Esophagus mucosa (tissue), 1 donor: ENCODE measurements at places on chromosomes 1 and 21.

- ATAC-seq = peak; percentile 2
These were observed 2.7 kb downstream of the RORC start for GRCh38 chr1:151828921-151829320.

DNA sequence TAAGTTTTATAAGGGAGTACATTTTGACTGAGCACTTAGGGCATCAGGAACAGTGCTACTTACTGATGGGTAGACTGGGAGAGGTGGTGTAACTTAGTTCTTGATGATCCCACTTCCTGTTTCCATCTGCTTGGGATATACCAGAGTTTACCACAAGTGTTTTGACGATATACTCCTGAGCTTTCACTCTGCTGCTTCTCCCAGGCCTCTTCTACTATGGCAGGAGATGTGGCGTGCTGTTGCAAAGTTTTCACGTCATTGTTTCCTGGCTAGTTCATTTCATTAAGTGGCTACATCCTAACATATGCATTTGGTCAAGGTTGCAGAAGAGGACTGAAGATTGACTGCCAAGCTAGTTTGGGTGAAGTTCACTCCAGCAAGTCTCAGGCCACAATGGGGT lies 41.3 kb upstream of the LAMC2 start:
- no peak for ATAC-seq

- no peak for ATAC-seq
These were observed 682.9 kb upstream of the PTBP2 start for GRCh38 chr1:96038636-96039035.

- ATAC-seq = no peak
These were observed 304.3 kb downstream of the LTN1 start for GRCh38 chr21:28688381-28688780.

- peak; percentile 46 for ATAC-seq
These were observed 699 bp downstream of the ECHDC2 start for GRCh38 chr1:52920791-52921291.

GRCh38 chr21:42650441-42651421 lies 2.7 kb upstream of the PDE9A start:
- no peak for ATAC-seq

- no peak for ATAC-seq
These were observed 87.1 kb upstream of the LYST start for GRCh38 chr1:235953801-235954200.

- ATAC-seq = no peak
These were observed 85.6 kb upstream of the CLDN14 start for GRCh38 chr21:36565540-36565939.

DNA sequence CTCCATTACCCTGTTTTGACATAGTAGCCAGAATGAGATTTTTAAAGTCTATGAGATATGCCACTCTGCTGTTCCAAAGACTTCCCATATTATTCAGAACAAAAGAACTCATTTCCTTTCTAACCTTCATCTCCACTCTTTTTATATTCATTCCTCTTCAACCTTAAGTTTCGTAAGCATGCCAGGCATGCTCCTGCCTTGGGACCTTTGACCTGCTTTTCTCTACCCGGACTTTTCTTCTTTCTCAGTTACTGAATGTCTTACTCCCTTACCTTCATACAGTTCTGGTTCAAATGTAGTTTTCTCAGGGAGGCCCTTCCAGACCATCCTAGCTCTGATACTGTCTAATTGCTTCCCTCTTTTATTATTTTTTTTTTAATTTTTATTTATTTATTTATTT lies 81.1 kb downstream of the TNNI3K start:
- no peak for ATAC-seq

DNA sequence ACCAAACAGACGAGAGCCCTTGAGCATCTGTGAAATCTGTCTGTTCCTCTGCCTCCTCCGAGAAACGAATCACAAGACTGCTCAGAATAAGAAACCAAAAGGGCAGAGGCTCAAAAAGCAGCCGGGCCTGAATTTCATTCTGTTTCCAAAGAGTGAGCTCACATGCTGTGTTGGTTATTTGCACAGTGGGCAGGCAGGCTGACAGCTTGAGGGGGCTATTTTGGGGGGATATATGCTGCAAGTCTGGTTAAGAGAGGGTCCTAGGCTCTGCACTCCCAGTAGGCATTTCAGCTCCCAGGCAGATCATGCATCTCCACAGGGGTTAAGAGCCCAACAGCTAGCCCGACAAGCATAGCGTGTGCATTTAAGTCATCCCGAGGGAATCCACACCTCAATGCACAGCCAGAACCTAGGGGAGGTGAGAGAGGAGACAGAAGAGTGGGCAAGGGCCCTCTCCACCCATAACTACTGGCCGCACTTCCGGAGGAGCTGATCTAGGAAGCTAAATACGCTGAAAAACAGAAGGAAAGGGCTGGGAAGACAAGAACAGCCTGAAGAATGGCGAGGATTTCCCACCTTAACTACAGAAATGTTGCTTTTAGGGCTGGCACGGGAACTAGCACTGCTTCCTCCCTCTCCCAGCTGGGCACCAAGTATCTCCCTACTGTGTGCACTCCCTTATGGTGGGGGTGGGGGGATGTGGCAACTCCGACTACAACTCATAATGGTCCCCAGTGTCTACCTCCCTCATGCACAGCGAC lies 3.7 kb downstream of the PGBD5 start:
- ATAC-seq = no peak

GRCh38 chr1:118995312-118996016 lies 7.3 kb upstream of the TBX15 start:
- ATAC-seq = no peak

DNA sequence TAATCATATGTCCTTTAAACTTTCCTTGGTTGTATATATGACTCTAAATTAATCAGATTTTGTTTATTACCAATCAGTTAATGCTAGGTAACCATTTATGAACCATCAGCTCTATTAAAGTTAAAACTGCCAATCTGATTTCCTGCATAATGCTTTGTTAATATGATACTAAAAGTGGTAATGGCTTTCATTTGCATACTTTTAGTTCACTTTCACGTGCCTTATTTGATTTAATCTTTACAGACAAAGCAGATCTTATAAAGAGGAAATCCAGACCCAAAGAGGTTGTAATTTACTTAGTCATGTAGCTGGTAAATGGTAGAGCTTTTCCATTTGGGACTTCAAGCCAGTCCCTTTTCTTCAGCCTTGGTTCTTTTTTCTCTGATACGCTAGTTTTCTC lies 61.3 kb downstream of the CLIC4 start:
- no peak for ATAC-seq

DNA sequence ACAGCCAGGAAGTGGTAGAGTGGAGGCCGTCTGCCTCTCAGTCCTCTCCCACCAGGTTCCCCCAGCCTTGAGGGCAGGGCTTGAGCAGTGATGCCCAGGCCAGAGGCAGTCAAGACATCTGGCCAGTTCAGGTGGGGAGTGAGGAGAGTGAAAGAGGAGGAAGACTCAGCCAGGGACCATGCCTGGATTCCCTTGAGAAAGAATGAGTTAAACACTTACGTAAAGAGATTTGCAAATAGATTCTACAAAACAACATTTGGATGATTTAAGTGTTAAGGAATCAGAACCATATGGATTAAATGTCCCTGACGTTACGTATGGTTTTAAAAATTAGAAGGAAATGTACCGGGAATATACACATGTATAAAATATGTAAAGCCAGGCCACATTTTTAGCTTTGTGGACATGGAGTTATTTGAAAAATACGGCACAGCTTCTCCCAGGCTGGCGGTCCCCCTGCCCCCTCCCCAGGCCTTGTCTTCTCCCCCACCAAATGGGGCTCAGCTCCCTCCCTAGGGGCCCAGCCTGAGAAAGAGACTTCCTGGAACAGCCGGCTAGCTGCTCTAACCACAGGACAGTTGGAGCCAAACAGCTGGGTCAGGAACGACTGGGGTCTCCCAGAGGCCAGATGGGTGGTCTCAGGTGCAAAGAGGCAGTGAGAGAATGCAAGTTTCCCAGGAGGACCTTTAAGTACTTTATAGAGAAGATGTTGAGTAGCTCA lies 188.3 kb upstream of the EDN2 start:
- ATAC-seq = no peak

DNA sequence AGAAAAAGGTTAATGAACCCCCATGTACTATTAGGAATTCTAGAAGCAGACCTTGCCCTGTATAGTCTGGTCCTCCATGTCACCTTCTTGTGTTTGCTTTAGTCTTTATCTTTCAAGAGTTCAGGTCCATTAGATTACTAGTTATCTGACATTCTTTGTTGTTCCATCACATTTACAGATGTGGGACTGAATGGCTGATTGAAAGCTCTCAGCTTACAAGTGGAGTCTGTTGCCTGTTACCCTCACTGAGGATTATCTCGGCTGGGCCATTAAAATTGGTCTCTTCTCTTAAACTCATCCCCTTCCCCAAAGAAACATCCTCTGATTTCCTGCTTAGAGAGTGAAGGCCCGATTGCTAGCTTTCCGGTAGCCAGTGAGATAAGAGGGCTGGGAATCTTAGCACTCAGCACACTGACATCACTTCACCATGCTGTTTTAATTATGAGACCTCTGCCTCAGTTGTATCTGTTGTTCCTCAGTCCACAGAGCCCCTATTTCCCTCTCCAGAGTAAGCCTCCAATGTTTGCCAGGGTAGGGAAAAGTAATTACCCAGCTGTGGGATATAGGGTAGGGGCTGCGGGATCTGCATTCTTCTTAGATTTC lies 76.8 kb downstream of the LPGAT1 start:
- ATAC-seq = no peak

GRCh38 chr1:199132006-199132405 lies 493.2 kb downstream of the PTPRC start:
- ATAC-seq = no peak

GRCh38 chr1:59903141-59903754 lies 23.3 kb downstream of the CYP2J2 start:
- ATAC-seq = no peak

- ATAC-seq = peak; percentile 51
These were observed 23.2 kb upstream of the CACYBP start for GRCh38 chr1:174976436-174977108.

GRCh38 chr1:111980686-111981085 lies 8.8 kb downstream of the KCND3 start:
- ATAC-seq = no peak

GRCh38 chr1:153253693-153254092 lies 5.8 kb upstream of the LORICRIN start:
- no peak for ATAC-seq

DNA sequence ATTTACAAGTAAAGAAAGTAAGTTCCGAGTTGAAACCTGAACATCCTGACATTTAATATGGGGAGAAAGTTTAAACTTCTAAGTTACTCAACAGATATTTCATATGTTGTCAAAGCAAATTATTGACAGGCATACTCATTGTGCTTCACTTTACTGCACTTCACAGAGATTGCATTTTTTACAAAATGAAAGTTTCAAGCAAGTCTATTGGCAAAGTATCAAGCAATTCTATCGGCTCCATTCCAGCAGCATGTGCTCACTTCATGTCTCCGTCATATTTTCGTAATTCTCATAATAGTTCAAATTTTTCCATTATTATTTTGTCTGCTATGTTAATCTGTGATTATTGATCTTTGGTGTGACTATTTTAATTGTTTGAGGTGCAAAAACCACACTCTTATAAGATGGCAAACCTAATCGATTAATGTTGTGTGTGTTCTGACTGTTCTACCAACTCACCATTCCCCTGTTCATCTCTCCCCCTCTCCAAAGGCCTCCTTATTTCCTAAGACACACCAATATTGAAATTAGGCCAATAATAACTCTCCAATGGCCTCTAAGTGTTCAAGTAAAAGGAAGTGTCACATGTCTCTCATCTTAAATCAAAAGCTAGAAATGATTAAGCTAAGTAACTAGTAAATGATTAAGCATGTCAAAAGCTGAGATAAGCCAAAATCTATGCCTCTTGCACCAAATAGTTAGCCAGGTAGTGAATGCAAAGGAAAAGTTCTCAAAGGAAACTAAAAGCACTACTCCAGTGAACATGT lies 68.2 kb upstream of the BCL9 start:
- ATAC-seq = no peak

- ATAC-seq = no peak
These were observed 5.7 kb upstream of the CCT8 start for GRCh38 chr21:29078869-29079767.

DNA sequence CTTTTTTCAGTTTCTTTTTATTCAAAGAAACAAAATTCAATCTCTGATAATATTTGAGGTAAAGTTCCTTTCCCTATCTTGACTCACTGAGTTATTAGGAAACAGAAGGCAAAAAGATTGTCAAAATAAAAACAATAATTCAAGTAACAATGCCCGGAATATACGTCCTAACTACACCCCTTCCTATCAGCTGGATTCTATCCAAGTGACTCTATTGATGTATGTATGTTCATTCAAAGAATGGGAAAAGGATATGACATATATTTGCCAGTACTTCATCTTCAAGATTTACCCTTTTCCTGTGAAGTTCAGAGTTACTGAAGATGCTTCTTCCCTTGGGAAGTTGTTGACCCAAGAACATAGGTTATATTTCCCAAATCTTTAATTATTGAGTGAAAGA lies 13.7 kb downstream of the SPRTN start:
- ATAC-seq = no peak

GRCh38 chr1:55302972-55303371 lies 87.8 kb upstream of the USP24 start:
- ATAC-seq = no peak

GRCh38 chr1:86489242-86489878 lies 20.6 kb downstream of the CLCA1 start:
- no peak for ATAC-seq

DNA sequence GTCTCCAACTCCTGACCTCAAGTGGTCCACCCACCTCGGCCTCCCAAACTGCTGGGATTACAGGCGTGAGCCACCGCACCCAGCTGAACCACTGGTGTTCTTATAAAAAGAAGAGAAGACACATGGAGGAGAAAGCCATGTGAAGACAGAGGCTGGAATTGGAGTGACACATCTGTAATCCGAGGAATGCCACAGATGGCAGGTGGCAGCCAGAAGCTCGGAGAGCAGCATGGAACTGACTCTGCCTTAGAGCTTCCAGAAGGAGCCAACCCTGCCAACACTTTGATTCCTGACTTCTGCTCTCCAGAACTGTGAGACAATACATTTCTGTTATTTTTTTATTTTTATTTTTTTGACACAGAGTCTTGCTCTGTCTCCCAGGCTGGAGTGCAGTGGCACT lies 59.0 kb upstream of the ATP2B4 start:
- no peak for ATAC-seq

GRCh38 chr1:19622204-19622603 lies 21.9 kb upstream of the NBL1 start:
- ATAC-seq = no peak

GRCh38 chr1:64171246-64171645 lies 32.2 kb upstream of the UBE2U start:
- no peak for ATAC-seq

DNA sequence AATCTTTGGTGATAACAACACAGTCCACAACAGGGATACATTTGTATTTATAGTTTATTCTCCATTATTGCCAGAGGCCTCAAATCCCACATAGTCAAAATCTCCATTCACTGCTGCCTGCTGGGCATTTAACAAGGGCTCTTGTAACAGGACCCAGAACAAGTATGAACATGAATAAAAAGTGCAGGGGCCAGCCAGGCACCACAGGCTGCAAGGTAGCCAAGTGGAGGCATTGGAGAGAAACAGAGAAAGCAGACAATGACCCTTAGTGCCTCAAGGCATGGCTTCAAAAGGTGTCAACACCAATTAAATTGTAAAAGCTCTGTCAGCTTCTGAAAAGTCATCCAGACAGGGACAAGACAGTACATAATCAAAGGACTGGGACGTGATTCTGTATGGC lies 116.8 kb downstream of the ATP6V1G3 start:
- no peak for ATAC-seq
